ENCODE measurements at places on chromosomes 1 and 21.

DNA sequence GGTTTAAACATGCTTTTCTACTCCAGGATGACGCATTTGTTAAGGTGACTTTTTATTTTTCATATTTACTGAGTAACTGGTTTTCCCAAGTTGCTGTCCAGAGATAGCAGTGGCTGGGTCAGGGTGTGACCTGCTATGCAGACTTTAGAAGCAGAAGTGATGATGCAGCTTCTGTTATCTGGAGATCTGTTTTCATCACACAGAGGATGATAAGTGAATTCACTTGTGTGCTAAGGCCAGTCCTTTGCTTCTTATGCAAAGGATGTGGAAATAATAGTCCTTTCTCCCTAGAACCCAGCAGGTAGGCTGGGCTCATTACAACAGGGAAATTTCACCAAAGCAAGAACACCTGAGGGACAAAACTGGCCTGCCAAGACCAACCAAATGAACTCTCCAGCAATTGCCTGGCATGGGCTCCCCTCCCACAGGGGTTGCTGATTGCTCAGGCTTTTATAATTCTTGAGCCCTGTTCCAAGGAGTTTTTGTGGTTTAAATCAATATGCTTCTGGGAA lies 97.8 kb upstream of the LPGAT1 start:
- DNase-seq = peak; percentile 33

DNA sequence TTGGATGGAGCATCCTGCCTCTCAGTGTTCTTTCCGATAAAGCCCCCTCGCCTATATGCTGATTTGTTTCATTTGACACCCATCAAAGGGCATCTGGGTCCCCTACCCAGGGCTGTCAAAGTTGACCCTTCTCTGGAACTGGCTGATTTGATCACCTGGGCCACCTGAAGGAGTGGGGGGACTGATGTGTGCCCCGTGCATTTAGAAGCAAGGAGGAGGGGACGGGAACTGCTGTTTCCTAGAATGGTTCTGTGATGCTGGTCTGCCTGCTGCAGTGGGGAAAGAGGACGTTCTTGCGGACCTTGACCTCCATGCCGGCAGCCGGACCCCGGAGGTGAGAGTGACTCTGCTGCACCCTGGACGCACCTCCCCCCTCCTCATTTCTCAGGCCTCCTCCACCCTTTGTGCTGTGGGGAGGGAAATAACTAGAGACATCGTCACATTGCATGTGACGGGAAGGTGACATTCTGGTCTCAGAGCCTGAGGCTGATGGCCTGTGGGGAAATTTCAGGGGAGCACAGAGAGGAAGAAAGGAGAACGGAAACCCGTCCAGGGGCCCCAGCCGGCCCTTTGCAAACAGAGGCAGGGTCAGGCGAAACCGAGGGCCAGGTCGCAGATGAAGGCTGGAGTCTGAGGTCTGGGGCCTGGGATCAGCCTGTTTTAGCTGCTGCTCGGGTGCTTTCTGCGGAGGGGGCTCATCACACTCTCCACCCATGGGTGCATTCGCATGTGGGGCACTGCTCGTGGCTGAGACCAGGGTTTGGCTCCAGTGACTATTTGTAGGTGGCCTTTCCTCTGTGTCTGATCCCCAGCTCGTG lies 25.7 kb downstream of the CRYAA start:
- DNase-seq = no peak

DNA sequence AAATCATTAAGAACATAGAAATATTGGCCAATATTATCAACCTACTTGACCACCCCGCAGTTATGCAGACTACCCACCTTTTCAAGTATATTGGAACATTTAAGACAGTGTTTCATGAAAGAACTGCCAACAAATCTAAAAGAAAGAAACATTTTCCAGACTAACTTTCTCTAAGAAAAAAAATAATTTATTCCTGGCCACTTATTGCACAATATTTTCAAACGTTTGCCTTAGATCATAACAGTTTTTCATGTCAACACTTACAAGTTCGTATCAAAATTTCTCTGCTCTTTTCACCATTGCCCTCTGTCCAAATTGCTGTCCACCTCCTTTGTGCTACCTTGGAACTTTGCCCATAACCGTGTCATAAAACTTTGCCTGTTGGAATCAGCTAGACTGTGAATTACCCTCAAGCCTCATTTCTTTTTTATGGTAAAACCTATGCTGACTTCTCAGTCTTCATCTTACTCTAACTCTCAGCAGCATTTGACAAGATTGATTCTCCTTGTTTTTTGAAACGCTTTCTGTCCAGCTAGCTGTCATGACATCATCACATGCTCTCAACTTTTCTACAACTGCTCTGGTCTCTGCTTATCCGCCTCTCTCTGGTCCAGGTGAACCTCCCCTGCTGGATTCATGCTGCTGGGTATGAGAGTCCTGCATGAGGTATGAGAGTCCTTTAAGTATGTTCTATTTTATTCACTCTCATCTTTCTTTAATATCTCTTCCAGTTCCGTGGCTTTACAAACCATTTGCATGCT lies 92.8 kb upstream of the CHRM3 start:
- no peak for DNase-seq

DNA sequence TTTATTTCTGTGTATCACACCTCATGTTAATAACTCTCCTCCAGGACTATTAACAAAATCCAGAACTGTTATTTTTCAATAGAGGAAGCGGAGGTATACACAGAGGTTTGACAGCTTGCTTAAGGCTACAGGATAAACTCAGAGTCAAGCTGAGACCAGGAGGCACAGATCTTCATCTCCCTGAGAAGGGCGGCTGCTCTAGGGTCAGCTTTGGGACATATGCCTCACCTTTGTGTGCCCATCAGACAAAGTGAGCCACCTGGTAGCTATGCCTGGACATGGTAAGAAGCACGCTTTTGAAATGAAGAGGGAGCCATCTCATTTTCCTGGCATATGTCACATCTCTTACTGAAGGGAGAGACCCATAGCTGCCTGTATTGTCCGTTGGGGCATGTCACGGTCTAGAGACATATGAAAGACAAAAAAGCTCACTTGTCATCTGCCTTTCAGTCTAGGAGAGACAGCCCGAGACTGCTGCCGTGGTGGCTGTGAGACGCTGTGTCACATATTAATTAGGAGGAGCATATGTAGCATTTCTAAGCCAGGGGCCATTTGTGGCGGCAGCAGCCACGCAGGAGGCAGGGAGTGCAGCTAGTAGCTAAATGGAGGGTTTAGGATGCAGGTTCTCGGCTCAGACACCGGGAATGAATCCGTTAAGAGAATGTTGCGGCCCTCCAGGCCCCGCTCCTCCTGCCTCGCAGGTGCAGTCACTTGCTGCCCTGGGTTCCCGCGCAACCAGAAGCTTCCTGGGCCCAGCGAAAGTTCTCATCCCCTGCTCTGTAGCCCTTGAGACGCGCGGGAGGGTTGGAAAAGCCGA lies 161.3 kb upstream of the C1orf21 start:
- DNase-seq = no peak

DNA sequence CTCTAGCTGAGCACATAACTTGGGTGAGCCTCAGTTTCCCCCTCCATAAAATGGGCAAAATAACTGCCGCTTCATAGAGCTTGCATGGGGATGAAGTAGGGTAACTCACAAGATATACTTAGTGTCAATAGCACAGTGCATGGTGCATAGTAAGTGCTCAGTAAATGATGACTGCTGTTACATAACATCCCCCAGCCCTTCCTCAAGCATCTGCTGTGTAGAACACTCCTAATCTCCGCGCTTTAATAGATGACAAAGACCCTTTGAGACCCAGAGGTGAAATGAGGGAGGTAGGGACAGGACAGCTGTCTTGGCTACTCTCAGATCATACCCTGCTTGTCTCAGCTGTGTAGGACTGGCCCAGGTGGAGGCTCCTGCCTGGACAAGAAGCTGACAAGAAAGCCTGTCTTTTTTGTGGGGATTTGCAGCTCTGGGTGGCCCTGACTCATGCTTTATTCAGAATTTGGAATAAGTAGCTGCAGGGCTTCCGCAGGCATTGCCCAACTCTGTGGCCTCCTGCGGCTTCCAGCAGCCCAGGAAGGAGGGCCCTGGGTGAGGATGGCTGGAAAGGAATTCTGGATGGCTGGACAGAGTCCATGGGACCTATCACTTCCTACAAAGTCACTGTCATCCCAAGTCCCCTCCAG lies 20.7 kb upstream of the PADI4 start:
- no peak for DNase-seq

GRCh38 chr1:202998836-202999750 lies 8.1 kb upstream of the TMEM183A start:
- DNase-seq = peak; percentile 36

DNA sequence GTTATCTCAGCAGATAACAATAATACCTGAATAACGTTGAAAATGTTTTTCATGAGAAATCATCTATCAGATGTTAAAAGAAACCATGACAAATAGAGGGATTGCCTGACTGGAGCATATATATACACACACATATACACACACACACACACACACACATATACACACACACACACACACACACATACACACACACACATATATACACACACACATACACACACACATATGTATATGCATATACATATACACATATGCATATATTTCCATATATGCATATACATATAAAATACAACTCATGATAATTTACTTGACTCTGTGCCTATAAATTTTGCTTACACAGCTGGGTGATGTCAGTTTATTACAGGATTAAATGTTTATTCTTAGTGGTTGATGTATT lies 847.3 kb upstream of the ADAMTS5 start:
- no peak for DNase-seq

- DNase-seq = no peak
Measured at GRCh38 chr1:24224761-24225160, 37.7 kb upstream of the IFNLR1 start.

DNA sequence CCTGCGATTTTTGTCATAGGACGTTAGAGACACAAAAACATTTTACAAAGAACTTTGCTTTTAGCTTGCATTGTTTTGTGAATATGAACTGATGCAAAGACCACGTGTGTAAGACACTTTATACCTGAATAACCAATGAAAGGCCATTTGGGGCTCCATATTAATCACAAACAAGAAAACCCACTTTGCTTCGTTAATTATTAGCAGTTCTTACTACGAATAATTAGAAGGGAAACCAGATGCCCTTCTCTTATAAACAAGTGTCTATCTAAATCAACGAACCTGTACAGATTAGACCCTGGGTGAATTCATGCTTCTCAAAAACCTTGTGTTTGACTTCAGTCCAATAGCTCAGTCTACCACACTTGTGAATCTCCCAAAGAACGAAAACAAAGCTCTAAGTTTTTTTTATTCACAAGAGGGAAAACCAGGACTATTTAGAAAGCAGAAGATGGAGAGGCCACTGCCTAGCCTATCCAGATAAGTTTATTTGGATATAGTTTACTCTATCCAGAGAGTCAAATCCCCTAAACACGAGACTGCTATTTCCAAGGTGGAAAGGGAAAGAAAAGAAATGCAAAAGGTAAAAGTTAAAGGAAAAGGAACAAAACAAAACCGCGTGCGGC lies 897 bp downstream of the CYYR1 start:
- no peak for DNase-seq

- DNase-seq = no peak
Measured at GRCh38 chr1:150613061-150613920, 16.1 kb downstream of the ENSA start.

- no peak for DNase-seq
Measured at GRCh38 chr1:86155807-86156565, 586 bp downstream of the COL24A1 start.

DNA sequence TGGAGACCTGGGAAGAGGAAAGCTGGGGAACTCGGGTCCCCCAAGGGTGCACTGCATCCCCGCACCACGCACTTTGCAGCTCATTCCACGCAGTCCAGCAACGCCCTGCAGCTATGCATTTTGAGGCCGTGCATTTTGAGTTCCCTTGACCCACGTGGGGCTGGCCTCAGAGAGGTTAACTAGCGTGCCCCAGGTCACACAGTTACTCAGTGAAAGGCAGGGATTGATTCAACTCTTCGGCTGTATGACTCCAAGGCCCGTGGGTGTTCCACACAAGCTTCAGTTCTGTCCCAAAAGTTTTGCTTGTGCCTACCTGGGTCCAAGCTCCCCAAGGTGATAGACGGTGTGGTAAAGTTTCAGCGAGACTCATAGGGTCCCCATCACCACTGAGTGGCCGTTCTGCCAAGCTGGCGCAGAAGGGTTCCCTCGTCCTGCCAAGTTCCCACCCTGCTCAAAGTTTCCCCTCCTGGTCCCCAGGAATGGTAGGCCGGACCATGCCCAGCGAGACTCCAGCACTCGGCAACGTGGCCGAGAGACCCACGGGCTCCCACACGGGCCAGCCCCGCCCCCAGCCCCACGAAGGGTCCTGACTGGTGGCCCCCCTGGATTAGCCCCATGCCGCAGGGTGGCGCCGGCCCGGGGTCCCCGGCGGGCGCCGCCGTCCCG lies 611 bp downstream of the HSPG2 start:
- DNase-seq = no peak

DNA sequence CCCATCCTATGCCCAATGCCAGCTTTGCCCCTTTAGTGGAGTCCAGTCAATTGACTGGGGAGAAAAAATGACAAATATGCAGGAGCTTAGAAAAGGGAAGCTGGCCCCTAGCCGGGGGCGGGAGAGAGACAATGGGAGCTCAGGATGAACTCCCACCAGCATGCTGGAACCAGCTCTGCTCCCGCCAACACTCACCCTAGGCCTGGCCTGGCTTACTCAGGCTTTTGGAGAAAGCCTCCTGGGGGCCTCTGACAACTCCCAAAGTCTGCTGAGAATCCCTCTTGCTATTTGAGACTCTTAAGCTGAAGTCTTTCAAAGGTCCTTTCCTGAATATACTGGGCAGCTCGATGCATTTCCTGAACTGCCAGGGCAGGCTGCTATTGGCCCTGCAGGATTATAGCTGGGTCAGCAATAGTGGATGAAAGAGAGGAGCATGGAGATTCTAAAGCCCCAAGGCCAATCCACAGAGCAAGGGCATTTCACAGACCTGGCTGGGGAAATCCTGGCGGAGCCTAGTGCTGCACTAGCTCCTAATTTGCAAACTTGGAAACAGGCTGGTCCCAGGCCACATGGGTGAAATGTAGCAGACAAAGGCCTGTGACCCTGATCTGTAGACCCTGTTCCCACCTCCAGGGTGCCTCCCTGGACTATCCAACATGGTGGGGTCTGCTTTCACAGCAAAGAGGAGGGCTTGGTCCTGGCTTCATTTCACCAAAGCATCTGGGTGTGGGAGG lies 35.7 kb upstream of the CLSTN1 start:
- DNase-seq = no peak

DNA sequence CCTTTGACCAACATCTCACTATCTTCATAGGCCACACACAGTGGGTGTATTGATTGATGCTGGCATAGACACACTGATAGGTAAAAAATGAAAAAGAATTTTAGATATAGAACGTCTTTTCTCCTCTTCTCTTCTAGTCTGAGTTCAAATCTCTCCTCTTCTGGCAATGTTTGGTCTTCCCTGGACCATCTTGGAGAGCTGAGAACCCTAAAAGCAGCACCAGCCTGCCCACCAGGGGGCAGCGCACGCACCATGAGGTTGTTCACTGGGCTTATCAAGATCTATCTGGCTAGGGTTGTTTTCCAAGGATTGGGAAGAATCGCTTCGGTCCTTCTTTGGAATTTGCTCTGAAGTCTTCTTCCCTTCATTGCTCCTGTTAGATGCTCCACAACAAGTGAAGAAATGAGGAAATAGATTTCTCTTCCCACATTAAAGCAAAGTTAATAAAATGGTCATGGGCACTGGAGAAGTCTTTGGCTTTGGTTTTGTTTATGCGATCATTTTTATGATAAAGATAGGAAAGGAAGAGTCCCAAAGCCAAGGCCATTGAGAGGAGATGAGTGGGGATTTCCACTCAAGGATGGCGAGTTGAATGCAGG lies 104.0 kb upstream of the OLIG2 start:
- no peak for DNase-seq

GRCh38 chr1:32933742-32934322 lies 30.8 kb downstream of the RNF19B start:
- no peak for DNase-seq

- DNase-seq = no peak
Measured at GRCh38 chr1:147111381-147112130, 60.7 kb downstream of the PRKAB2 start.

GRCh38 chr21:25822981-25823380 lies 88.2 kb downstream of the GABPA start:
- DNase-seq = no peak

All from NCI-H2171 (cell line).